GF-D8 (cell line): ENCODE measurements at places on chromosomes 2 and 18.

GRCh38 chr2:2705871-2706270, 374.8 kb upstream of the MYT1L start:
- DNase-seq, result no peak

DNA sequence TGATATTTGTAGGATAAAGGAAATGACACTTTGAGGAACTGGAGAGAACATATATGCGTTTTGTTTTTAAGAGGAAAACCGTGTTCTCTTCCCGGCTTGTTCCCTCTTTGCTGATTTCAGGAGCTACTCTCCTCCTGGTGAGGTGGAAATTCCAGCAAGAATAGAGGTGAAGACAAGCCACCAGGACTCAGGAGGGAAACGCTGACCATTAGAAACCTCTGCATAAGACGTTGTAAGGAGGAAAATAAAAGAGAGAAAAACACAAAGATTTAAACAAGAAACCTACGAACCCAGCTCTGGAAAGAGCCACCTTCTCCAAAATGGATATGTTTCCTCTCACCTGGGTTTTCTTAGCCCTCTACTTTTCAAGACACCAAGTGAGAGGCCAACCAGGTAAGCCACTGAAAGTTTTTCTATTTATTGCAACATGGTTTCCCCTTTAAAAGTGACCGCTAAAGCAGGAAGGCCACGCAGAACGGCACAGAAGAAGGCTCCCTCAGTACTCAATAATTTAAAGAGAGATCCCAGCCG, 735 bp downstream of the NRP2 start:
- no peak for DNase-seq

DNA sequence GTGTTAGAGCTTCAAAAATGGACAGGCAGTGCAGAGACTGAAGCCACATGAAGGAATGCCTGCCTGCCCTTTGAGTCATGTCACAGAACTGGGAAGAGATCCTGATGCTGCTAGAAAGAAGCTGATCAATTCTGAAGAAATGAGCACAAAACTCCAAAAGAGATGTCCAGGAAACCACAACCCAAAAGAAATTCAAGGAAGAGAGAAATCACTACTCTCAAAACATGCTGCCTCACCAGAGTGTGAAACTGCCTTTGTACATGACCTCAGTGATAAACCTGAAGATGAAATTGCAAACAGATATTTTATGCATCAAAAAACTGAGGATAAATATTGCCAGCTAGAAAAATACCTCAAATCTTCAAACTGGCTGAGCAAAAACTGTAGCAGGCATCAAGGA, 20.5 kb downstream of the USP40 start:
- no peak for DNase-seq

GRCh38 chr2:106176446-106177099, 17.5 kb downstream of the UXS1 start:
- DNase-seq, result peak; percentile 19

DNA sequence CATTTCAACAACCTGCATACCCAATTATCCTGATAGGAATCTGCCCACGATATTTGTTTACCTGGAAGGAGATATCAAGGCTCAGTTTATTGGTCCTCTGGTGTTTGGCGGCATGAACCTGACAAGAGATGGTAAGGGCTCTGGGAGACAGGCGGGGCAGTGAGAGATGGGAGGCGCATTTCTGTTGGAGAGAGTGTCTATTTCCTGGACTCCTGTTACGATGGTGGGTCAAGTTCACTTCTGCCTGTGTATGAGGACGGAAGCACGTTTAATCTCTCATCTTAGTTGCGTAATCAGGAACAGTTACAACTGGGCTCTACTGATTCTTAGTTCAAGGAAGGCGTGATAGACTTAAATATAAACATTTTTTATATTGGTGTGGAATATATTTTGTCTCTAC, 8.9 kb downstream of the PDCL3 start:
- peak; percentile 83 for DNase-seq

DNA sequence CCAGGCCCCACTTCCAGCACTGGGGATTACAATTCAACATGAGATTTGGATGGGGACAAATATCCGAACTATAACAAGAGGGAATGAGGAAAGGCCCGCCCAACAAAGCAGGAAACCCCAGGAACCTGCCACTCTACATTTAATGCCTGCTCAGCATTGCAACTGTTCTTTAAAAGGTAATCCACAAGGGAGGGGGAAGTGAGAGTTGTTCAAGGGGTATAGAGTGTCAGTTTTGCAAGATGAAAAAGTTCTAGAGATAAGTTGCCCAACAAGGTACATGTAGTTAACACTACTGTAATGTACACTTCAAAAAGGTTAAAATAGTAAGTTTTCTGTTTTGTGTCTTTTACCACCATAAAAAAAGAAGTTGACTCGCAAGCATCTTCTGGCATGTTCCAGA, 137.6 kb downstream of the MBD2 start:
- peak; percentile 38 for DNase-seq

- no peak for DNase-seq
Measured at GRCh38 chr2:233075141-233075965, 15.2 kb downstream of the INPP5D start.

DNA sequence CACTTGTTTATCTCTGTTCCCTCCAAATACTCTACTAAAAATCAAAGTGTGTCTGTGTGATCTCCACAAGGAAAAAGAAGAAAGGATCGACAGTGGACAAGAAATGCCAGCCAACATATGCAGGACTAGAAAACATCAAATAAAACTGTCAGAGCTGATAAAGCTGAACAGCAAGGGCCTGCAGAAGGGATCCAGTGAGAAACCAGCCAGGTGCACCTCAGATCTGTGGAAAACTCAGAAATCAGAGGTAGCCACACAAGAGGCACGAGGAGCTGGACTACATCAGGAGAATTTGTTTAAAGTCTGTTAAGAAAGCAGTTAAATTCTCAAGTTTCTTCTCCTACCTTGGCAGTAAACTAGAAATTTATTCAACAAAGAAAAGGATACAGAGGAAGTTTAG, 135.2 kb downstream of the SUCLG1 start:
- DNase-seq, result no peak

- DNase-seq, result no peak
Measured at GRCh38 chr2:109166811-109167210, 37.8 kb downstream of the SH3RF3 start.

GRCh38 chr2:219406861-219407230, 11.3 kb upstream of the DES start:
- no peak for DNase-seq

- no peak for DNase-seq
Measured at GRCh38 chr2:199693861-199694260, 157.1 kb downstream of the FTCDNL1 start.

- no peak for DNase-seq
Measured at GRCh38 chr2:85053802-85054201, 79.4 kb upstream of the TCF7L1 start.

GRCh38 chr18:72104851-72105250, 439.3 kb downstream of the CBLN2 start:
- no peak for DNase-seq

GRCh38 chr2:191202209-191202721, 42.9 kb upstream of the MYO1B start:
- no peak for DNase-seq
